ENCODE measurements at places on chromosomes 3 and 15. TPM values are rescaled to one million over a fixed set of nuclear protein-coding genes. Genes with fewer than 3 reads are reported as not detected.

DNA sequence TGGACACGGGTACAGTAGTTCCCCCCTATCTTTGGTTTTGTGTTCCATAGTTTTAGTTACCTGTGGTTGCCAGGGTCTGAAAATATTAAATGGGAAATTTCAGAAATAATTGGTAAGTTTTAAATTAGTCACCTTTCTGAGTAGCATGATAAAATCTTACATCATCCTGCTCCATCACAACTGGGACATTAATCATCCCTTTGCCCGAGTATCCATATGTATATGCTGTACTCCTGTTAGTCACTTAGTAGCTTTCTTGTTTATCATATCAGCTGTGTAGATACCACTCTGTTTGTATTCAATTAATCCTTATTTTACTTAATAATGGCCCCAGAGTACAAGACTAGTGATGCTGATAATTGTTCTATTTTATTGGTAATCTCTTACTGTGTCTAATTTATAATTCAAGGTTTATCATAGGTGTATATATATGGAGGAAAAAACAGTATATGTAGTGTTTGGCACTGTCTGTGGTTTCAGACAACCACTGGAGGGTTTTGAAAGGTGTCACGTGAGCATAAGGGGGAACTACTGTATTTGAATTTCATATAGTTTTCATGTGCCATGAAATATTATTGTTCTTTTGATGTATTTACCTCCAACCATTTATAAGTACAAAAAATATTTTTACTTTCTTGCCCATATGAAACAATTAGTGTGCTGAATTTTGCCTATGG, 41.4 kb downstream of the CTDSPL2 start:
- H3K27me3 ChIP-seq = no peaks in the 10 kb centered on the region
- peaks cover 20% of the 10 kb centered on the region for H3K4me1 ChIP-seq
- no peak overlapping the region for H3K4me3 ChIP-seq

- peak; percentile 71 for DNase-seq
- H3K27ac ChIP-seq = no peak overlapping the region
- no peaks in the 10 kb centered on the region for H3K4me1 ChIP-seq
- H3K27me3 ChIP-seq = peaks cover 29% of the 10 kb centered on the region
Measured at GRCh38 chr3:14633819-14634424, 17.6 kb upstream of the CCDC174 start.

GRCh38 chr15:43238671-43239131, 17.9 kb upstream of the EPB42 start:
- H3K4me1 ChIP-seq = peaks cover 12% of the 10 kb centered on the region
- DNase-seq = no peak
- H3K36me3 ChIP-seq = no peaks in the 10 kb centered on the region
- H3K27ac ChIP-seq = no peak overlapping the region
- H3K4me3 ChIP-seq = no peak overlapping the region

DNA sequence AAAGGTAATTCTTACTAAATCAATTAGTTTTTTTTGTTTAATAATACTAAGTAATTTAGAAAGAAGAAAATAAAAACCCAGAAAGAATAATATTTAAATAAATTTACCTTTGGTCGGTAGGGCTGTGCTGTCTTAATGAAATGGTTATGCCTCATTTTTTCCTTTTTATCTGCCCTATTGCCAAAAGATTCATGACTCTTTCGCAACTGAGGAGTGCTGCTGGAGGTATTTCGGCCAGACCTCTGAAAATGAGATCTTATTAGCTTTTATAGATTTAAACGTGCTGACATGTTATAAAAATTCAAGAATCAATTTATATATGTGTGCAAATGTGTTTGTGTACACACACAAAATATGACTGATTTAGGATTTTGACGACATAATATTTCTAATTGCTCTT, 67.1 kb upstream of the USP50 start:
- H3K4me1 ChIP-seq = no peaks in the 10 kb centered on the region
- no peaks in the 10 kb centered on the region for H3K27me3 ChIP-seq
- H3K27ac ChIP-seq = no peak overlapping the region
- peaks cover 25% of the 10 kb centered on the region for H3K36me3 ChIP-seq
- no peak overlapping the region for H3K4me3 ChIP-seq
- DNase-seq = no peak

DNA sequence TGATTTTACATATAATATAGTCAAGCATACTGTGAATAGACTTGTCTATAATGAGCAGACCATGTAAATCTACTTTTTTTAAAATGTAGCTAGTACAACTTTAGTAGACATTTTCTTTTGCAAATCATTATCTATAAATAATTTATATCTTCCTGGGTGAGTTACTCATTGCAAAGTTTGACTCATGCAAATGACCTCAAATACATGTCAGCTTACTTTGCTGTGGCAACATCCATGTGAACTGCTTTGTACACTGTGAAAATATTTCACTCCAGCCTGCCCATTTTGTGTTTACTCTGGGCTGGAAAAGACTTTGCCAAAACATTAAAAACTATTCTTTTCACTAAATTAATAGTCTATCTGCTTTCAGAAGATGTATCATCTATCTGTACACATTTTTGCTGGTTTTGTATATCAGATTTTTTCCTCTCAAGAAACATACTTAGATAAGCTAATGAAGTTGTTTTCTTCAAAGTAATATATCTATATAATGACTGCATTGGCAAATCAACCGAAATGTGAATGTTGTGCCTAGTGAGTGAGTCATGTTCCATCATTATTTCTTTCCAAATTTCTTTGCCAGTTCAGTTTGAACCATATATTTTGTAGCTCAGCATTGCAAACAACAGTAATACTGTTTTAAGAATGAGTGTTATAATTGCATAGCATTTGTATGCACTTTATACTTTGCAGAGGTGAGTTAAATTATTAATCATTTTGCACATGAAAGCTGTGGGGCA, 26.5 kb downstream of the IGSF10 start:
- no peaks in the 10 kb centered on the region for H3K36me3 ChIP-seq
- H3K4me1 ChIP-seq = no peaks in the 10 kb centered on the region
- H3K4me3 ChIP-seq = no peak overlapping the region
- H3K27me3 ChIP-seq = no peaks in the 10 kb centered on the region
- no peak overlapping the region for H3K27ac ChIP-seq

GRCh38 chr3:28637742-28638141, 289.1 kb upstream of the AZI2 start:
- no peaks in the 10 kb centered on the region for H3K4me1 ChIP-seq
- no peaks in the 10 kb centered on the region for H3K27me3 ChIP-seq
- no peak for DNase-seq
- H3K36me3 ChIP-seq = no peaks in the 10 kb centered on the region
- H3K4me3 ChIP-seq = no peak overlapping the region

DNA sequence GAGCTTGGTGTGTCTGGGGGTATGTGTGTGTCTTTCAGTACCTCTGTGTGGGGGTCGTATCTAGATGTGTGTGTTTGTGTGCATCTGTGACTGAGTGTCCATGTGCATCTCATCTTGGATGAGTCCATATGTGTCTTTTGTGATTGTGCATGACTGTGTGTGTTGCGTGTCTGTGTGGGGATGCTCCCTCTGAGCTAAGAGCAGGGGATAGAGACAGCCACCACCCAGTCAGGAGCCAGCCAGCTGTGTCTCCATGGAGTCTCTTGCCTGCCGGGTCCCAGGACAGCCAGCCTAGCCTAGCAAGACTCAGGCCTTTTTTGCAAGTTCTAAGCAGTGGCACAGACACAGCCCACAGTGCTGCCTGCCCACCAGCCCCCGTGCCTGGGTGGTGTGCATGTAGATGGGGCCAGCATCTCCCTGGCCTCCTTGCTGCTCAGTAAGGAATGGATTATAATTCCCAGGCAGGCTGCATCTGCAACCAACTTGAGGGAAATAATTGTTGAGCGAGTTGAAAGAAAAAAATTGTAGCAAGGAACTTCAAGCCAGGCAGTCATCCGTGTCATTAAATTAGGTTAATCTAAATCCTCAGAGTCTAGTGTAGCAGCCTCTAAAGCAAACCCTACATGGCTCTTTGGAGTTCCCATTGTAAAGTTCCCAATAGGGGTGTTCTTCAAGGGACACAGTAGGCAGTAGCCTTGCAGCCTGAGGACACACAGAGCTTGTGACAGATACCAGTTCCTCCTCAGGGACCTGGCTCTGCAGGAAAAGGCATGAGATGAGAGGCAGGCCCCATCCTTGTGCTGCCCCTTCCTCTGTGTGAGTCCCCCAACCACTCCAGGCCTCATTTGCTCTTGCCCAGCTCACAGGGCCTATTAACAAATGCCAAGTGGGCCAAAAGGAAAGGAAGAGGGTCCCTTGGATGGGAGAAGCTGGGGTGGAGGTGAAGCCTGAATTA, 35.9 kb upstream of the MRPS22 start:
- no peak overlapping the region for H3K4me3 ChIP-seq
- peaks cover 2% of the 10 kb centered on the region for H3K27me3 ChIP-seq
- H3K36me3 ChIP-seq = no peaks in the 10 kb centered on the region
- no peak overlapping the region for H3K27ac ChIP-seq
- no peaks in the 10 kb centered on the region for H3K4me1 ChIP-seq

DNA sequence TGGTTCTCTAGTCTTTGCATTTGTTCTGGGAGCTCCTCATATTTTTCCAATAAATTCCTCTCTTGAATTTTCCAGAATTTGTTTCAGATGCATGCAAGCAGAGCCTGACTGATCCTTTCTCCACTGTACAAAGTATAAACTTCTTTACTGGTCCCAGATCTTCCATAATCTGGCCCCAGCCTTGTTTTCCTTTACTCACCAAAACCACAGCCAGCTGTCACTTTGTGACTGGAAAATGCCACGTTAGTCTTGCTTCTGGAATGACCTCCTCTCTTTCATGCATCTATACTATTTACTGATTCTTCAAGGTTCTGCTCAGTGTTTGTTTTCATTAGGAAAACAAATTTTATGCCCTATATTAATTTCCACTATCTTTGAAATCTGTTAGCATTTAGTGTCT, 60.4 kb upstream of the SPPL2A start:
- no peaks in the 10 kb centered on the region for H3K4me1 ChIP-seq
- no peak overlapping the region for H3K4me3 ChIP-seq
- DNase-seq = no peak
- no peaks in the 10 kb centered on the region for H3K36me3 ChIP-seq

- no peak overlapping the region for H3K4me3 ChIP-seq
- H3K4me1 ChIP-seq = peaks cover 52% of the 10 kb centered on the region
- peak overlapping the region; percentile 35 for H3K27ac ChIP-seq
Measured at GRCh38 chr15:22845289-22845900, 6.9 kb downstream of the NIPA2 start.

DNA sequence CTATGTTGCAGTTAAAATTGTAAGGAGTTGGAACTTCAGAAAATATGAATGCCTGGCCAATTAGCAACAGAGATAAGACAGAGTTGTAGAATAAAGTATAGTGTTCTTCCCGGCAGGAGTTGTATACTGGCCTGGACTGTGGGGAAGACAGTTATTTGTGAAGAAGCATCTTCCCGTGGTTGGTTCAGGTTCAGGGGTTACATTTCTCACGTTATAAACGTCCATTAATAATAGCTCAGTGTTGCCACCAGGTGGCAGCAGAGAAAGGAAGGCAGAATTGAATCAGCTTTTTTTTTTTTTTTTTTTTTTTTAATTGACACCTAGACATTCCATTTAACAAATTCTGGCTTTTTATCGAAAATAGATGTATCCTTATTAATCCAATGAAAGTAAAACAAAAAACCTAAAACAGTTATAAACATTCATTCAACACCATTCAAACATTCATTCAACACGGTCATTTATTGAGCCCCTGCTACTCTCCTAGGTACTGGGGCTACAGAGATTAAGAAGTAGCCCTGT, 66.4 kb upstream of the NR2E3 start:
- peaks cover 3% of the 10 kb centered on the region for H3K4me1 ChIP-seq
- H3K27ac ChIP-seq = no peak overlapping the region
- peaks cover 4% of the 10 kb centered on the region for H3K27me3 ChIP-seq
- H3K4me3 ChIP-seq = no peak overlapping the region
- peak; percentile 69 for DNase-seq

DNA sequence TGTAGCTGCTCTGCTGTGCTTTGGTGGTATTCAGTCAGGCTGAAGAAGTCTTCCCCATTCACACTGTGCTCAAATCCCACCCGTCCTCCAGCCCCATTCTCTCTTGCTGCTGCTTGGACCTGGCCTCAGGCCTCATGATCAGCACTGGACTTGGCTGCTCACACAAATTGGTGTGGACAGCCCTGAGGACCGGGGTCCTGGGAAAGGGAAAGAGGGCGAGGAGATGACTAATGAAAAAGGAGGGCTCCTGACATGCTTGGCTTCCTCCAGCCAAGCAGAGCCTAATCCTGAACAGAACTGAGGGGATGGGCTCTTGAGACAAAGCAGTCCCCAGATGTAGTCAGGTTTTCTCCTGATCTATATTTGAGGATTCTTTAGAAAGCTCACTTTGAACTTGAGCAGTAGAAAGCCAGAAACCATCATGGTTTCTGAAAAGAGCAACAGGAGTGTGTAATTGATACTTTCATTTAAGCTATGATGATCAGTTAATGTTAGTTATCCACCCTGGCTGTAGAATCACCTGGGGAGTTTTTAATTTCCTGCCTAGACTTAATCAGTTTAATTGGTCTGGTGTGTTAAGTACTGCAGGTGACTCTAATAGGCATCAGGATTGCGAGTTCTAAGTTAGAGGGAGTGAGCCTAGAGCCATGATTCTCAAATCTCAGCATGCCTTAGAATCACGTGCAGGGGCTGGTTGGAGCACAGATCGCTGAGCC, 79.4 kb upstream of the THBS1 start:
- no peak overlapping the region for H3K27ac ChIP-seq
- no peak overlapping the region for H3K4me3 ChIP-seq
- DNase-seq = no peak
- peaks cover 13% of the 10 kb centered on the region for H3K4me1 ChIP-seq
- H3K27me3 ChIP-seq = peaks cover 2% of the 10 kb centered on the region

DNA sequence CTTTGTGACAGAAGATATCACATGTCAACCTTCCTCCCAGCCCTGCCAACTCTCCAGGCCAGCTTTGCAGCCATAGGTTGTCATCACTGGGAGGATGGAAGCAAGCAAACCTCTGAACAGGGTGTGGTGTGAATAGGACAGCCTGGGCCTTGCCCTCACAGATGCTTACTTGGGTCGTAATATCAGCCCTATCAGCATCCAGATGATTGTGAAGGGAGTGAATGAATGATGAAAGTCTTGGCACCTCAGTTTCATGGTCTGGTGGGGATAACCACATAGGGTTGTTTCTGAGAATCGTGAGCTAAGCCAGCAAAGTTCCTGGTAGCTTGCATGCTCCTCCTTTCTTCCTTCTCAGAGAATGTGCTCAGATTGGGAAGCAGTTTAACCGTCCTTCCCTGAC, 55.1 kb upstream of the POLR2M start:
- peaks cover 3% of the 10 kb centered on the region for H3K27me3 ChIP-seq
- H3K27ac ChIP-seq = no peak overlapping the region
- DNase-seq = no peak
- H3K4me3 ChIP-seq = no peak overlapping the region
- peaks cover 6% of the 10 kb centered on the region for H3K4me1 ChIP-seq
- no peaks in the 10 kb centered on the region for H3K36me3 ChIP-seq

GRCh38 chr15:48318131-48318530, 13.1 kb upstream of the DUT start:
- H3K4me1 ChIP-seq = no peaks in the 10 kb centered on the region
- H3K4me3 ChIP-seq = no peak overlapping the region
- H3K36me3 ChIP-seq = no peaks in the 10 kb centered on the region
- DNase-seq = no peak

GRCh38 chr3:18766974-18767373, 341.8 kb upstream of the SATB1 start:
- peaks cover 20% of the 10 kb centered on the region for H3K4me1 ChIP-seq
- H3K36me3 ChIP-seq = no peaks in the 10 kb centered on the region
- no peak overlapping the region for H3K27ac ChIP-seq
- DNase-seq = no peak
- H3K27me3 ChIP-seq = no peaks in the 10 kb centered on the region

The NEK10 gene
- 0.29 TPM for total RNA-seq

The OR5K2 gene
- total RNA-seq = not detected

The TMEM212 gene
- total RNA-seq = not detected

The MYLK gene
- not detected for total RNA-seq

The HTR3C gene
- total RNA-seq = not detected

The RNU5B-1 gene
- not detected for total RNA-seq

The ISG20 gene
- 82.8 TPM for total RNA-seq

The CADPS gene
- total RNA-seq = not detected

The MYEF2 gene
- total RNA-seq = 25.7 TPM

All from activated CD8-positive, alpha-beta T cell treated with anti-CD3 and anti-CD28 coated beads for 36 hours (primary cell).